ENCODE measurements at places on chromosomes 6 and 20.

DNA sequence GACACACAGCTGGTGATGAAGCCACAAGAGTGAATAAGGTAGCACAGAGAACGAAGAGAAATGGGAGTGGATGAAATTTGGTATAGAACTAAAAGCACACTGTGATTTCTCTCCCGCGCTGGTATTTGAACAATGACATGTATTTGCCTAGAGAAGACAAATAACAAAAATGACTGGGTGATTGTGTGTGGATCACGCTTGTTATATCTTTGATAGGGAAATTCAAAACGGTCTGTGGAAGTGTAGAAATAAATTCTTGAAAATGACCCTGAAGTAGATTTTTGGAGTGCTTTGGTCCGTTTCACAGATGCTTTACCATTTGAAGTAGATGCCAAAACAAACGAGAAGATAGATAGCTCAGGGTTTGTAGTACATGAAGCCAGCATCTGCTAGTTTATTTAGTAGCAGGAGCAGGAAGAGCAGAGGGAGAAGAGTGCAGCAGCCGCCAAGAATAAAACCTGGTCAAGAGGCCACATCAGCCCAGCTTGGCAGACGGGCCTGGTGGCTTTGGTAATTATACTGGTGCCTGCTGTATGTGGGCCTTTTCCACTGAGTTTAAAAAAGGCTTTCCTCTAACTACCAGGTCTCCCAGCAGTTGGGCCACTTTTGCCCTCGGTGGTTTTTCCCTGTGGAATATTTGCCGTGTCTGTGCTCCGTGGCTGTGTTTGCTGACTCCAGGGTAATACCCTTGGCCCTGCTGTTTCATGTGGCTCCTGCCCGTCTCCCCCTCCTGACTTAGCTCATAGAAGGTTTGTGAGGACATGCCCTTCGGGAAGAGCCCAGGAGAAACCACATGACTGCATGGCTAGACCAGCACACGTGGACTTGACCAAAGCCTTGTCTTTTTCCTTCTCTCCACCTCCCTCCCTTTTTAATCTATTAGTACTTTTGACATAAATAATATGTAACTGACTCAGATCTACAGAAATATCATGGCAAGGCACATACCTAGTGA, 294.0 kb downstream of the SOX4 start:
- DNase-seq: no peak

DNA sequence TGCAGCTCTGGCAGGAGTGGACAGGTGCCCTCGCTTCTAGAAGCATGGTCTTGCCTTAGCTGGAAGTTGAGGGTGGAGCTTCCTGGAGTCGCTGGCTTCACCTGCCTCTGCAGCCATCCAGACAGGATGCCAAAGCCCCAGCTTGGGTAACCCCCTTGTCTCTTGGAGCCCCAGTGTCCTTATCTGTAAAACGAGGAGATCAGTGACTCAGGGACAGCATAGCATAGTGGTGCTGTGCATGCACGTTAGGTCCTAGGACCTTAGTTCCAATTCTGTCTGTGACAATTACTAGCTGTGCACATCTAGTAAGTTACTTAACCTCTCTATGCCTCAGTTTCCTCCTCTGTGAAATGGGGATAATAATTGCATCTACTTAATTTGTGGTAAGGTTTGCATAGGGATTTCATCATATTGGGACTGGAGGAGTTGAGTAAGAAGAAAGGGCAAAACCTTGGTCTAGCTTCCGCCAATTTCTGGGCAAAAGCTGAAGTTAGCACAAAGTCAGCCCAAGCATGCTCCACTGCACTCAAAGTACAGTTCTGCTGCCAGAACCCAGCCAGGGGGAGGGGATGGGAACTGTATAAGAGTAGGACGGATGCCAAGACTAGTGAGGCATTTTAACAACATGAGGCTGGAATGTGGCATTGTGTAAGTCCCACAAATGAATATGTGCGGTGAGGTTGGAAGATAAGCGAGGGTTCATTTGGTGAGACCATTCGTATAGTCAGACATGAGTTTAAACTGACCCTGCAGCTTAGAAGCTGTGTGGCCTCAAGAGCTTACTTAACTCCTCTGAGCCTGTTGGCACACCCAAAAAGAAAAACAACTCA, 24.5 kb downstream of the TOX2 start:
- DNase-seq: peak; percentile 99

- no peak for DNase-seq
Measured at GRCh38 chr20:18855882-18856281, 42.3 kb downstream of the SCP2D1 start.

- DNase-seq: peak; percentile 37
Measured at GRCh38 chr6:118509009-118509617, 39.0 kb upstream of the PLN start.

DNA sequence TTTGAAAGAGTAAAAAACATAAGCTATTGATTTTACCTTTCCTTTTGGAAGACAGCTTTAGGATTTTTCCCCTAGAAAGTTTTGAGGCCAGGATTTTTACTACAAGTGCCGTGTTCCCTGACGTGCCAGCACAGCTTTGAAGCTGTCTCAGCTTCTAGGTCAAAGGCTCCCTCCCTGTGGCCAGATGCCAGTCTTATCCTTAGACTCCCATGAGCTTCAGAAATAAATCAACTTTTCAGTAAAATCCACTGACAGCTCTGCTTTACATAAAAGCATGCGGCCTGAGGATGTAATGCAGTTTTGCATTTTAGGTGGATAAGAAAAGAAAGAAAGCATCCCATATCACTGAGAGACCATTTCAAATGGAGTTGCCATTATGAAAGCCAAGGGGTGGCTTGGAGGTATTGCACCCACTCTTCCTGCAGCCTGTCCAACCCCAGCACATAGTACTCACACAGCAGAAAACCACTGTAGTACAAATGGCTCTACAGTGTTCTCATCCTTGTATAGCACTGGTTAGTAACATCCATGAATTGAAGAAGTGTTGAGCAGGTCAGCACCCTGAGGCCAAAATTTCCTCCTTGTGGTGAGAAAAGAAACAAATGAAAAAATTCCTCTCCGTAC, 15.2 kb upstream of the ATXN1 start:
- no peak for DNase-seq

GRCh38 chr6:81977486-81977885, 225.0 kb upstream of the TENT5A start:
- DNase-seq: no peak

DNA sequence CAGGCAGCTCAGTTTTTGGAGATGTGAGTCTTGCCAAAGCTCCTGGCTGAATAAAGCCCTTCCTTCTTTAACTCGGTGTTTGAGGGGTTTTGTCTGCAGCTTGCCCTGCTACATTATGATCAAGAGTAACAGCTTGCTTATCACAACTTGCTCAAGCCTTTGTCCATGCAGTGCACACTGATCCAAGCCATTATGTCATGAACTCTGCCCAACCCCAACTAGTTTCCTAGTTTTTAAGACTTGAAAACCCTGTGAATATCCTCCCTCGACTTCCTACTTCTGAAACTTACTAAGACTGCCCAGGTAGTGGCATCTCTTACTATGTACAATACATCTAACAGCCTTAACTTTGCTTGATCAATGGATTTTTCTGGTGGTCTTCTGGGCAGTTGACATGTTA, 50.3 kb upstream of the ADGRF4 start:
- no peak for DNase-seq

GRCh38 chr20:44883214-44883902, 2.1 kb upstream of the YWHAB start:
- DNase-seq: no peak

DNA sequence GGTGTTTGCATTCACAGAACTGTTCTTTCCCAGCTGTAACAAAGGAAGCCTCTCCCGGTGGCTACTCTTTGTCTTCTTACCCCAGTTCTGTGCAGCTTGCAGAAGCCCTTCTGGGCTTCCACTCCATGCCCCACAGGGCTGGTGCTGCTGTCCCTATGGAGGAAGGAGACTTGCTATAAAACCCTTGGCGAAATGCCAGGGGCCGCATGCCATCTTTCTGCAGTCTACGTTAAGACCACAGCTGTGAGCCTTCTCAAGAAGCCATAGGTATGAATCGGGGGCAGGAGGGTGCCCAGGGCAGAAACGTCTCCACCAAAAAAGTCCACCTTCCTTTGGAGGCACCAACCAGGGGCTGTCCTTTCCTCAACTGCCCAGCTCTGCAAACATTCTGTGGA, 60.7 kb downstream of the PRND start:
- DNase-seq: no peak

DNA sequence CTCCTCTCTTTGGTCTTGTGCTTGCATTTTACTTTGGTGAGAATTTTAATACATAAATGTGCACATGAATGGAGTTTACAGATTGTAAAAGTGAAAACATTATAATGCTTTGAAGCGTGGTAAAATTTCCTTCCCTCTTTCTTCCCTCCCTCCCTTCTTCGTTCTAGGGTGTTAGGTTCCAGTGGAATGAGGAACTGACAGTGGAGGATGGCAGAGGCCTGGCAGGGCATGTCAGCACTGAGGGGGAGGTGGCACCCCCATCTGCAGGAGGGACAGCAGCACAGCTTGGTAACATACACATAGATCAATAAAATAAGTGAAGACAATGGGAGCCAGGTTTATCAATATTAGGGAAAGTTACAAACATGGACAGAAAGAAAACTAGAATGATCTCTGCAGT, 47.5 kb downstream of the RNASET2 start:
- no peak for DNase-seq

GRCh38 chr6:10416863-10417641, 2.2 kb upstream of the TFAP2A start:
- no peak for DNase-seq

DNA sequence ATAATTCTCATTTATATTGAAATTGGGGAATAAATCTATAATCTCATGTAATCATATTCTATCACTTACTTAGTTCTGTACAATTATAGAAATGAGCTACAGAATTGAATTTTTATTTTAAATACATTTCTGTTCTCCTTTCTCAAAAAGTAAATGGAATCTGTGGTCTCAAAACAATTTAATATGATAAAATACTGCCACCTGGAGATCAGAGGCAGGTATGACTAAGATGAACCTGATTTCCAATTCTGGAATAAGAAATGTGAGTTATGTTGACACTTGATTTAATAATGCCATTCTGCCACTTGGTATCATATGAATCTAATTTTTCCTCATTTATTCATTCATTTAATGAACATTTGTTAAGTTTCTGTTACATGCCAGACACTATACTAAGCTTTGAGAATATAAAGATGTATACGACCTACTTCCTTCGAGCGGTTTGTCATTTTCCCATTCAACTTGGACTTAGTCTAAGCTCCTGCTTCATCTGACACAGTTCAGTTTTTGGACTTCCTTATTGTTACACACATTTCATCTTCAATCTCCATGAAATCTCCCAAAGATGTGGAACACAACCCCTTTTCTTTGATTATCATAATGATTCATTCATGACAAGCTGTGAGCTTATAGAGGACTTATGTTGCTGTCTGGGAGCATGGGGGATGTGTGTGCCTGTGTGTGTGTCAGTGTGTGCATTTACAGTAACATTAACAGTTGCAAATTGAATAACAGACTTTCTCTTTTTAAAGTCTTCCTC, 7.5 kb upstream of the CCDC28A start:
- DNase-seq: peak; percentile 54

- no peak for DNase-seq
Measured at GRCh38 chr6:44003345-44004061, 123.7 kb downstream of the MRPL14 start.

- DNase-seq: no peak
Measured at GRCh38 chr6:11384531-11385309, 152.3 kb upstream of the NEDD9 start.

- no peak for DNase-seq
Measured at GRCh38 chr6:75656479-75656878, 54.8 kb downstream of the SENP6 start.

GRCh38 chr6:92945799-92946198, 473.6 kb downstream of the EPHA7 start:
- DNase-seq: peak; percentile 36

- no peak for DNase-seq
Measured at GRCh38 chr6:52438926-52439325, 18.8 kb downstream of the EFHC1 start.

DNA sequence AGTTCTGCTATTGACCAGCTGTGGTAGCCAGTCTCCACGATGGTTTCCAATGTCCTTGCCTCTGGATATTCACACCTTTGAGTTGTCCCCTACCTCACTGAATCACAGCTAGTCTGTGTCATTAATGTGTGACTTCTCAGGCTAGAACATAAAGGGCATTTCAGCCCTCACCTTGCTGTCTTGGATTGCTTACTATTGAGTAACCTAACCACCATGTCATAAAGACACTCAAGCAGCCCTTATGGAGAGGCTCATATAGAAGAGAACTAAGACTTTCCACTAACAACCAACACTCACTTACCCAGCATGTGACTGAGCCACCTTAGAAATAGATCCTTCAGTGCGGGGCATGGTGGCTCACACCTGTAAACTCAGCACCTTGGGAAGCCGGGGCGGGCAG, 19.1 kb upstream of the ABCC10 start:
- DNase-seq: no peak

DNA sequence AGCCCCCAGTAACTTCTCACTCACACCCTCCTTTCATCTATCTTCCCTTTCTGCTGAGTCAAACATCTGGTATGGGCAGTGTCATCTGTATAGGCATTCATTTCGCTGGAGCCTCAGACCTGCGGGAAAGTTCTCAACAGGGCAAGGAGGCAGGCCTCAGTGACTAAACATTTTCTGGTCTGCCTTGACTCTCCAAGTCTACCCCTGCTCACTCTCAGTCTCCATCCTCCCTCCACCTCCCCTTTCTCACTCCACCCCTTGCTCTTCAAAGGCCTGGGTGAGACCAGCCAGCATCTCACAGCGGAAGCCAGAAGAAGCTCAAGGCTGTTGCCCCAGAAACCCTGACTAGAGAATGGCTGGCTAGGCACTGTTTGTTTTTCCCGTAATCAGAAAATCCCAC, 105.0 kb upstream of the BEND6 start:
- peak; percentile 72 for DNase-seq

DNA sequence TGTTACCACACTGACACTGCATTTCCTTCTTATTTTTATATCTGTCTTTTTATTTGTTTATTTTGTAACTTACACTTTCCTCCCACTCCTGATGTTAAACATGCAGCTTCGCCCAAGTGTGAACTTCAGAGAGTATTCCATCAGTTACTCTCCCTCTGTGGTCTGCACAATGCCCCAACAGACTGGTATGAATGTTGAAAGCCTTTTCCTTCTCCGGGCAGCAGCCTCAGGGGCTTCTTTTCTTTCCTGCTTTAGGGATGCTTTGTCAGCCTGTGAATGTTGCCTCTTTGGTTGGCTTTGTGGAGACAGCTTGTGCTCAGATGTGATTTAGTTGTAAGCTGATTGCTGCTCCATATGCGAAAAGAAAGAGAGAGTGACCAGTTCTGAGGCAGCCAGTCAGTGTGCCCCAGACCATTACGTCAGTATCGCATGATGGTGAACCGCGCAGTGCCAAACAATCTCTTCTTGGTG, 44.0 kb downstream of the SMPDL3A start:
- no peak for DNase-seq

DNA sequence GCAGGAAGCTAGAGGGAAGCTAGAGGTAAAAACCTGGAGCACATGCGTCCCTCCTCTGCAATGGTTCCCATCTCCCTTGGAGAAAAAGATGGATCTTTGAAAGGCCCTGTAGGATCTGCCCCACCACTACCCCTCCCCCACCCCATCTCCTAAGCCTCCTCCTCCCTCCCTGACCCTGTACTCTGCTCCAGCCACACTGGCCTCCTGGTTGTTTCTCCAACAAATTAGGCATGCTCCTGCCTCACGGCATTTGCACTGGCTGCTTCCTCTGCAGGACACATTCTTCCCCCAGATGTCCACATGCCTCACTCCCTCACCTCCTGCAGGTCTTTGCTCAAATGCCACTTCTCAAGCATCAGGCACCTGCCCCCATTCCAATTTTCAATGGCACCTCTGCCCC, 45.5 kb downstream of the UBE2V1 start:
- no peak for DNase-seq

Data from mesenchymal stem cell (in vitro differentiated cells and primary cell).